Coronary artery (tissue), 2 donors: ENCODE measurements at places on chromosomes 12 and 14.

DNA sequence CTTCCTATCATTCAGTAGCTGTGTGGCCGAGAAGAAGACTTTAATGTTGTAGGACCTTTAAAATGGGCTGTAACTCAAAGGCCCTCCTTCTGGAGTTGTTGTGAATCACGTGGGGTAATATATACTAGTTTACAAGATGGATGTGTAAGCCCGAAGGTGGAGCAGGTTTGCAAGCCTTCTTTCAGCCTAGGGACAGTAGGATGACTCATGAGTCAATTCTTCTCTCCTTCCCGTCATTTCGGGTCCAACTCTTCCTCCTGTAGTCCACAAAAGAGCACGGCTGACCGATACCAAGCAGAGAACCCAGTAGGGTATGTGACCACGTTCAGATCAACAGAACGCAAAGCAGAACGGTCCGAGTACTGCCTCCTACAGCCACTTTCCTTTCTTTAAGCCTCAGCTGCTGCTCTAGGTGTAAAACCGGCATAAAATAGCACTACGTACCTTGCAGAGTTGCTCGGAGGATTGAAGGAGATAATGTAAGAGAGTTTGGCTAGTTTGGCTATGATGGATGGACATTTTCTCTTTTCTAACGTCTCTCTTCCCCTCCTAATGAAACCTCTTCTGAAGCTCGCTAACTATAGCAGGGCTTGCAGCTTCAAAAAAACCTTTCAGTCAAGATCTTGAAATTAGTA, 1.3 kb upstream of the RASSF3 start:
- DNase-seq: no peak

DNA sequence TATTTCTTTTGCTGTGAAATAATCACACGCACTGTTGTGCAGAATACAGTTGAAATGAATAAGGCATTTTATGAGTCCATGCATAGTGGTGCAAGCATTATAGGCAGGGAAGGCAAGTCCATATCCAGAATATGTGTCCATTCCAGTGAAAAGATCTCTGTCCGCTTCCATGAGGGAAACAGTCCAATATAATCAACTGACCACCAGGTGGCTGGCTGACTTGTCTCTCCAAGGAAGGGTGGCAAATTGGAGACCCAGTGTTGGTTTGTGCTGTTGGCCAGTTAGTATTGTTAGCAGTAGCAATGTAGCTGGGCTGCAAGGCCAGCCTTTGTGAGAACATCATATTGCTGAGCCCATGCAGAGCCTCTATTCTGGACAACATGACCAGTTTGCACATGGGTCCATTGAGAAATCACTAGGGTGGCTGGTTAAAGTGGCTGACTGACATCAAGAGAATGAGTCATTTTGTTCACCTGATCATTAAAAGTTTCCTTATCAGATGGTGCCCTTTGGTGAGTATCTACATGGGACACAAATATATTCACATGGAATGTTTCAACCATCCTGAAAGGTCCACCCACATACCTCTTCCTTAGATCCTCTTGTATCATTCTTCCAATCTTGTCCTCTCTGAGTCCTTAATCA, 17.3 kb upstream of the YAF2 start:
- DNase-seq: no peak

GRCh38 chr14:61562321-61563161, 132.8 kb upstream of the HIF1A start:
- DNase-seq: no peak

DNA sequence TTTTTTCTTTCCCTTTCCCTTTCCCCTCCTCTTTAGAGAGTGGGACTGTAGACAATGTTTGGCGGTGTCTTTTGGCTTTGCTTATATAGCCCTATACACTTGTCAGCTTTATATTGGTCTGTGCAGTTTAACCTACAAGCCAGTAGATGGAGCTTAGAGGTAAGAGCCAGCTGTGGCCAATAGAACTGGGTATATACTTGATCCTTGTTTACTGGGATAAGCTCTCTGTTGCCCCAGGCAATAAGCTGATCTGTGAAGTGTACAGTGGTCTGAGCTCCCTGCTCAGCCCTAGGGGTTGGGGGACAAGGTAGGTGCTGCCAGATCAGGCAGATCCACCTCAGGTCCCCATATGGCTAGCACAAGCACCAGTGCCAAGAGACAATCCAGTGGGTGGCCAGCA, 434.1 kb downstream of the NOVA1 start:
- no peak for DNase-seq

- no peak for DNase-seq
Measured at GRCh38 chr12:43578782-43579181, 26.8 kb upstream of the ADAMTS20 start.

GRCh38 chr12:46174919-46175318, 93.9 kb downstream of the SLC38A1 start:
- no peak for DNase-seq

GRCh38 chr14:38042322-38042721, 165.4 kb upstream of the SSTR1 start:
- no peak for DNase-seq

DNA sequence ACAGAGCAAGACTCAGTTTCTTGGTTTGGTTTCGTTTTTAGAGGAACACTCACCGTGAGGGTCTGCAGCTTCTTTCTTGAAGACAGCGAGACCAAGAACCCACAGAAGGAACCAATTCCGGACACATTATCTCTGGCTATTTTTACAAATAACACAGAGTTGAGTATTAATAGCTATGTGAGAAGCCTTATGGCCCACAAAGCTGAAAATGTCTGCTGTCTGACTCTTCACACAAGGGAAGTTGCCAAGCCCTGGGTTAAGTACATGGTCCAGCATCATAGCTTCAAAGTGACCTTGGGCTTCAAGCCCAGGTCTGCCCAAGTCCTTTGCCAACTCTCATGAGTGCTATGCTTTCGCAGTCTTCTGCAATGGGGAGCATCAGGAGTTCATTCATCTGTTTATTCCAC, 2.6 kb upstream of the LGMN start:
- DNase-seq: no peak

DNA sequence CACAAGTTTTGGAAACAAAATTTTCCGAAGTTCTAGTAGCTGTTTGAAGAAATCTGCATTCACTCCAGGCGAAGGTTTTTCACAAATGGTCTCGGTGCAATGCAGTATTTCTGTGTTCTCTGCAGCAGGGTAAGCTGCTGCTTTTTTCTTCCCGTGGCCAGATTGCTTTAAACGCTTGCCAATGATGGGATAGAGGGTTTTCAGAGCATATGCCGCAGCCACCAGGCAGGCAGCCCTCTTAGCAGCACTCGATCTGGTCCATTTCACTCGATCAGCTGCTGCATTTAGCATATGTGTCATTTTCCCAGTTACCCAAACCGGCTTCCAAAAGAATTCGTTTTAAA, 315 bp downstream of the ABCD2 start:
- DNase-seq: no peak

- DNase-seq: no peak
Measured at GRCh38 chr12:53700567-53700966, 24.7 kb upstream of the ATP5MC2 start.

DNA sequence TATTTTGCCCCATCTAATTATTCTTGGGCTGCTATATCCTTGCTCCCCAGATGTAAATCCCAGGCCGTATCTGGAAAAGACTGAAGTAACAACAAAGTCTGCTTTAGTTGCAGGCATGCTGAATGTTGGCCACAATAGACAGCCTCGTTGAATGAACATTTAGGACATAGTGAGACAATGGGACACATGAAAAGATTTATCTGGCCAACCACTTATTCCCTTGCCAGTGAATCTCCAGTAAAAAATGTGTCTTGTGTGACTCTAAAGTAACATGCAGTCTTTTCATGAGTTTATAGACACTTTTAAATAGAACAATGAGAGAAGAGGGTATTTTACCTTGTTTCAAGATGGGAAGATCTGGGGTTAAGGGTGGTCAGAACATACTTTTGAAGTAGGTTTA, 60.2 kb upstream of the STXBP6 start:
- DNase-seq: no peak

DNA sequence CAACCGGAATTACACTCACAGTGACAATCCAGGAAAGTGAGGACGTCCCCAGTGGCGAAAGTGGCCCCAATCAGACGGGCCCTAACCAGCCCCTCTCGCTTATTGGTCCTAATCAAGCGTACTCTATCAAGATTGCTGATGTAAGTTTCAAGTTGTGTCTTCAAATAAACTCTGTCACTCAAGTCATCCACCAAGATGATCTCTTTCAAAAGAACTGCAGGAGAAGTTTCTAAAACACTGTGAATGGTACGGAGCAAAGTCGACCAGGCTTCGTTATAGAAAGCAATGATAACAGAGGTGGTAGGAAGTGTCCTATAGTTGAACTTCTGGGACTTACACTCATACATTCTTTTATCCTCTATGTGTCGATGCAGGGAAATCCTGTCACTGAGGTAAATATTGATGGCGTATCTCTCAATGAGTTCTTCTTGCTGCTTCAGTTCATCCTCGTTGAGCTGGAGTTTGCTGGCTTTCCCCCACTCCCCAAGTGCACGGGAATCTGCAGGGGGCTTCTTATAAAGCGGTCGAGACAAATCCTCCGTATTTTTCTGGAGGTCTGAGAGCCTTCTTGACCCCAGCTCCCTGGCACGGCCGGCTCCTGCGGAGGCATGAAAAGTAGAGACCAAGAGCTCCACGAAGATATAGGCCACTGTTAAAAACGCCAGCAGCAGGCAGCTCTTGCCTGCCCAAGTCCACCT, 604 bp downstream of the GALNT4 start:
- no peak for DNase-seq

DNA sequence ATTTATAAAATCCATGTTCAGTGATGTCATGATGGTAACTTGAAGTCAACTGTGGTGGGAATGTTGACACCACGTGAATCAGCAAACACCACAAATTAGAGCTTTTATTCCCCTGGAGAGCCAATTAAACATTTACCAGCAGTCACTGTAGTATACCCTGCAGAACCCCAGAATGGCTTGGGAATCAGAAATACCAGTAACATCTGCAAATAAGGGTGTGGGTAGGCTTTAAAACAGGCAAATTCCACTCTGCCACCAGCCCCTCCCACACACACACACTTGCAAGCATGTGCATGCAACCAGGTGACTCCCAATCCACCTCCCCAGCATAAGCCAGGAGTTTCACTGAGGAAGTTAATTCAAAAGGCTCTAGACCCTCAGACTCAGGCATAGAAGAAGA, 63.6 kb upstream of the TMEM263 start:
- no peak for DNase-seq
